ENCODE measurements at places on chromosomes 3 and 15. TPM values are rescaled to one million over a fixed set of nuclear protein-coding genes. Genes with fewer than 3 reads are reported as not detected.
A peak's percentile ranks its signal among the peaks of the same experiment; 100 is the strongest.

INKA1 gene
- total RNA-seq = 4.2 TPM

MORC1 gene
- total RNA-seq = not detected

XIRP1 gene
- total RNA-seq = 0.34 TPM

SLC12A1 gene
- not detected for total RNA-seq

SPTBN5 gene
- 0.32 TPM for total RNA-seq

EPHB3 gene
- 5.0 TPM for total RNA-seq

ITIH3 gene
- not detected for total RNA-seq

CCR9 gene
- not detected for total RNA-seq

C3orf62 gene
- total RNA-seq = 7.5 TPM

SMC4 gene
- 34.0 TPM for total RNA-seq

ATP10A gene
- not detected for total RNA-seq

AGBL1 gene
- 0.76 TPM for total RNA-seq

GRIP2 gene
- 0.34 TPM for total RNA-seq

- peaks cover 5% of the 10 kb centered on the region for H3K4me1 ChIP-seq
- no peak overlapping the region for H3K4me3 ChIP-seq
- H3K27ac ChIP-seq = no peak overlapping the region
- H3K36me3 ChIP-seq = no peaks in the 10 kb centered on the region
- DNase-seq = no peak
Measured at GRCh38 chr3:12478326-12478725, 6.0 kb upstream of the TSEN2 start.

DNA sequence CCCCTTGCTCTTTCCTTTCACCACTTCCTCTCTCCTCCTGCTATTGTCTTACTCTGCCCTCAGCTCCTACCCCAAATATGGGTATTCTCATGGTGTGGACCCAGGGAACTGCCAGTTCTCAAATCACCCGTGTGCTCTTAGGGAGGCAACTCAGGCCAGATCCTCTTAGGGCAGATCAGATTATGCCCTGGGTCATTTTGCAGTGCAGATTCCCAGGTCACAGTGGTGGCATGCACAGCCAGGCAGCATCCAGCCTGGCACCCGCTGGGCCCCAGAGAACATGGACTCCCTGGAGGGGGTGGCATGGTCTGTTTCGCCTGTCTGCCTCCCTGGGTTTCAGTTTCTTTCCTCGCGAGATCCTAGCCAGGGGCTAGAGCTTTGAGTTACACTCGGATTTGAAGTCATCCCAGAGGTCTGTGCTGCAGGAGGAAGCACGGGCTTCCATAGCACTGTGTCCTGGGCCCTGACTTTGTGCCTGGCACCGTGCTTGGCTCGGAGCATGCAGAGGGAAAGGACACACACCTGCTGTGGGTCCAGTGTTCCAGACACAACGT lies 96.1 kb downstream of the TOP2B start:
- no peaks in the 10 kb centered on the region for H3K36me3 ChIP-seq
- DNase-seq = no peak
- no peak overlapping the region for H3K27ac ChIP-seq
- H3K27me3 ChIP-seq = peaks cover 2% of the 10 kb centered on the region
- H3K4me1 ChIP-seq = peaks cover 16% of the 10 kb centered on the region

- peaks cover 2% of the 10 kb centered on the region for H3K4me1 ChIP-seq
- no peak for DNase-seq
- no peaks in the 10 kb centered on the region for H3K36me3 ChIP-seq
- no peaks in the 10 kb centered on the region for H3K27me3 ChIP-seq
- no peak overlapping the region for H3K27ac ChIP-seq
- no peak overlapping the region for H3K4me3 ChIP-seq
Measured at GRCh38 chr3:141992512-141992911, 116.1 kb downstream of the ATP1B3 start.

- H3K27me3 ChIP-seq = peaks cover 8% of the 10 kb centered on the region
- no peaks in the 10 kb centered on the region for H3K36me3 ChIP-seq
- peaks cover 5% of the 10 kb centered on the region for H3K4me1 ChIP-seq
Measured at GRCh38 chr3:39190281-39191025, 1.9 kb downstream of the XIRP1 start.

DNA sequence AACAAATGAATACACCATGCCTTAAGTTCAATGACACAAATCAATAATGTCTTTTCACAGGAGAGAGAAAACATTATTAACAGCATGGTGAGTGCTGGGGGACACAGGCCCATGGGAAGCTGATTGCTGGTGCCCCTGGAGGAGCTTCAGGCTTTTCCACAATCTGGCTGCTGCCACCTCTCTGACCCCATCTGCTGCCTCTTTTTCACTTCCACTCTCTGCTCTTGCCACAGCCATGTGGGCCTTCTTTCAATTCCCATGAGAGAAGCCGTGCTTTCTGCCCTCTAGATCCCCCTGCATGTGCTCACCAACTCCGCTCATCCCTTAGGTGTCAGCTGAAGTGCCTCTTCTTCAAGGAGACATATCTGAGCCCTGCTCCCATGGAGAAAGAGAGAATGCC lies 21.0 kb upstream of the CTXND1 start:
- peaks cover 34% of the 10 kb centered on the region for H3K4me1 ChIP-seq
- H3K36me3 ChIP-seq = peaks cover 6% of the 10 kb centered on the region
- peak overlapping the region; percentile 93 for H3K27ac ChIP-seq
- H3K27me3 ChIP-seq = peaks cover 15% of the 10 kb centered on the region
- DNase-seq = peak; percentile 58

DNA sequence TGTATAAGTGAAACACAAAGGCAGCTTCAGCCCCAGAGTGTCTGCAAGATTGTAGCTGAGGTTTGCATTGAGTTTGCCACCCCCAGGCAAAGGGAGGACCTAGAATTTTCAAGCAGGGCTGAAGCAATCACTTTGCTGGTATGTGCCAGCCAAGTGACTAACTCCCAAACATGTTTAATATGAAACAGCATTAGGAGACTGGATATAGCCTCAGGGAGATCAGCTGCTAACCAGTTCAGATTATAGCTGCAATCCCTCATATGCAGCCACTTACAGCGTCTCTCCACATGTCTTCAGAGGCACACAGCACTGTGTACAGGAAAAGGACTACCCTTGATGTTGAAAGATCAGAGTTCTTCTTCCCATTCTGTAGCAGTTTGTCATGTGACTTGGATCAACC lies 38.4 kb upstream of the PPP2R3A start:
- no peaks in the 10 kb centered on the region for H3K36me3 ChIP-seq
- DNase-seq = no peak
- H3K4me1 ChIP-seq = no peaks in the 10 kb centered on the region
- H3K4me3 ChIP-seq = no peak overlapping the region

GRCh38 chr15:59268168-59268851 lies 61.7 kb downstream of the LDHAL6B start:
- no peak overlapping the region for H3K4me3 ChIP-seq
- no peaks in the 10 kb centered on the region for H3K4me1 ChIP-seq
- H3K36me3 ChIP-seq = no peaks in the 10 kb centered on the region
- no peak for DNase-seq

GRCh38 chr15:95208988-95209387 lies 977.6 kb downstream of the MCTP2 start:
- no peak overlapping the region for H3K4me3 ChIP-seq
- no peaks in the 10 kb centered on the region for H3K4me1 ChIP-seq
- H3K36me3 ChIP-seq = no peaks in the 10 kb centered on the region
- H3K27ac ChIP-seq = no peak overlapping the region

- no peak overlapping the region for H3K27ac ChIP-seq
- H3K27me3 ChIP-seq = peaks cover 6% of the 10 kb centered on the region
- H3K36me3 ChIP-seq = peaks cover 29% of the 10 kb centered on the region
- DNase-seq = no peak
- H3K4me1 ChIP-seq = peaks cover 3% of the 10 kb centered on the region
Measured at GRCh38 chr15:92463826-92464225, 70.1 kb downstream of the ST8SIA2 start.

- no peaks in the 10 kb centered on the region for H3K27me3 ChIP-seq
- H3K4me3 ChIP-seq = no peak overlapping the region
- no peak overlapping the region for H3K27ac ChIP-seq
- no peak for DNase-seq
- H3K4me1 ChIP-seq = no peaks in the 10 kb centered on the region
Measured at GRCh38 chr3:161265916-161266571, 44.9 kb downstream of the NMD3 start.

- H3K27ac ChIP-seq = no peak overlapping the region
- H3K4me1 ChIP-seq = no peaks in the 10 kb centered on the region
- H3K4me3 ChIP-seq = no peak overlapping the region
- no peaks in the 10 kb centered on the region for H3K36me3 ChIP-seq
Measured at GRCh38 chr3:169501777-169502320, 161.7 kb downstream of the MECOM start.

DNA sequence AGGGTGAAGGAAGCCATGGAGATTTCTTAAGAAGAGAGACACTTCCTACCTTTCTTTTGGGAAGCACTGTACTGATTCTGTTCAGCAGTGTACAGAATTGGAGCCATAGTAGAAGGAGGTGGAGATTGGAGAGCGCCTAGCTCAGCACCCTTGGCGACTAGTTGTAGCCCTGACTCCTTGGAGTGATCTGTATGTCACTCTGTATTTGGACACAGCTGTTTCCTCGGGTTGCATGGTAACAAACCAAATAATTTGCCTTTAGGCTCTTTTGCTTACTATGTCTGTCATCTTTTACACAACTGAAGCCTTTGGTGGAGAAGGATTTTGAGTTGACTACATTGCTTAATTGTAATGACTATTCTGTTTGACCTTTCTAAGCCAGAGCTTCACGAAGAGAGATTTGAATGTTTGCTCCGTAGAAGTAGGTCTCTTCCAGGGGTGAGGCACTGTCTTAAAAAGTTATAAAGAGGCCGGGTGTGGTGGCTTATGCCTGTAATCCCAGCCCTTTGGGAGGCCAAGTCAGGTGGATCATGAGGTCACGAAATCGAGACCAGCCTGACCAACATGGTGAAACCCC lies 77.1 kb downstream of the AKAP13 start:
- no peaks in the 10 kb centered on the region for H3K36me3 ChIP-seq
- no peak for DNase-seq
- H3K4me1 ChIP-seq = peaks cover 11% of the 10 kb centered on the region
- peaks cover 3% of the 10 kb centered on the region for H3K27me3 ChIP-seq
- H3K4me3 ChIP-seq = no peak overlapping the region

DNA sequence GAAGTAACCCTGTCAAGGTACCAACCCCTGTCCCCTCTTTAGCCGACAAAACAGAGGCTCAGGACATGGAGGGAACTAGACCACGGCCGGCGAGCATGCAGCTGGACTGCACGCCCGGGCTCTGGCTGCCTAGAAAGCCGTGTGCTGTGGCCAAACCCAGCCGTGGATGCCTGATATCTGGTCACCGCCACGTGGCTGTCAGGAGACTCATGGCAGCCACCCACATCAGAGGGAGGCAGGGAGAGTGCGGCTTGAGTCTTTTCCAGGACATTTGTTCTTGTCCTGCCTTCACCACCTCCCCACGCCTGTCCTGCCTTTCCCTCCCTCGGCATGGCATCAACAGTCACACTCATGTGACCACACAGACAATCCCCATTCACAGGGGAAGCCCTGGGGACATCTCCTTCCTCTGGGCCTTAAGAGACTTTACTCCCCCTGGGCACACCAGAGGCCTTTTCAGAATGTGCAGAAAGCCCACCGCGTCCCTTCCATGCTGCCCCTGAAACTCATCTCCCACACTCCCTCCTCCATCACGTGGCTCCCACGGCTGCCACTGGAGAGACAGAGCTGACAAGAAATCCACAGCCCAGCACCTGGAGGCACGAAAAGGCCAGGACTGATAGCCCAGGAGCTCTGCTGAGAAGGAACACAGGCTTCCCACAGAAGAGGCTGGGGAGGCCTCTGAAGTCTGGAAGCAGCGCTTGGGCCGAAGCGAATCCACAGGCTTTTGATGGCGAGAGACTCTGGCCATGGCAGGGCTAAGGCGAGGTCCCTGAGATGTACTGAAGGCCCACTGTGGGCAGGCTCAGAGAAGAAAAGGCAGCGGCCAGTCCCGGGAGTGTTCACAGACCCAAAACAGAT lies 71.2 kb upstream of the IQSEC1 start:
- H3K4me1 ChIP-seq = no peaks in the 10 kb centered on the region
- no peaks in the 10 kb centered on the region for H3K36me3 ChIP-seq
- no peak overlapping the region for H3K4me3 ChIP-seq
- no peak overlapping the region for H3K27ac ChIP-seq
- H3K27me3 ChIP-seq = peaks cover 12% of the 10 kb centered on the region
- no peak for DNase-seq

DNA sequence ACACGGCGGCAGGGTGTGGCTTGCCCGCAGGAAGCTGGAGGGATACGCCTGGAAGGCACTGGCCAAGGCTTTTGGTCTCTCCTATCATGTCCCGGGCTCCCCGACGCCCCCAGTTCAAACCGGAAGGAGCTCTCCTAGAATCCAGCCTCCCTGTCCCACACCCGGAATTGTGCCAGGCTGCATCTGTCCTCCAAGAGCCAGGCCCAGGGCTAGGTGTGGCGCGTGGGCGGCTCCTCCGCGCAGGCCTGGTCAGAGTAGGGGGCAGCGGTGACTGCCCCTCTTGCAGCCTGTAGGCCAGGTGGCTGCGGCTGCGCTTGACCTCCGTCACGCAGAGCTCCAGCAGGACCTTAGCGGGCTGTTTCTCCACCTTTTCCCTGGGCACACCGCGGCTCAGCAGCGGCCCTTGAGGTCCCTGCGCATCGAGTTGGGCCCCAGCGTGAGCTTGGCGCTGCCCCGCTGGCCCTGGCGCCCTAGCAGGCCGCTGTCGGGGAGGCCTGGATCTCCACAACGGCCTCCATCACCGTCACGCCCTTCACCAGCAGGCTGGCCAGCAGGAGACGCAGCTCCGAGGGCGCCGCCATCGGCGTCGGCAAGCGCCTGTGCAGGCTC lies 15.9 kb upstream of the SIAH2 start:
- H3K36me3 ChIP-seq = no peaks in the 10 kb centered on the region
- H3K4me1 ChIP-seq = no peaks in the 10 kb centered on the region
- no peak overlapping the region for H3K4me3 ChIP-seq
- DNase-seq = no peak

- H3K4me3 ChIP-seq = no peak overlapping the region
- no peaks in the 10 kb centered on the region for H3K27me3 ChIP-seq
- no peaks in the 10 kb centered on the region for H3K36me3 ChIP-seq
- no peak overlapping the region for H3K27ac ChIP-seq
- H3K4me1 ChIP-seq = no peaks in the 10 kb centered on the region
- DNase-seq = no peak
Measured at GRCh38 chr3:923161-923910, 169.5 kb upstream of the CNTN6 start.

DNA sequence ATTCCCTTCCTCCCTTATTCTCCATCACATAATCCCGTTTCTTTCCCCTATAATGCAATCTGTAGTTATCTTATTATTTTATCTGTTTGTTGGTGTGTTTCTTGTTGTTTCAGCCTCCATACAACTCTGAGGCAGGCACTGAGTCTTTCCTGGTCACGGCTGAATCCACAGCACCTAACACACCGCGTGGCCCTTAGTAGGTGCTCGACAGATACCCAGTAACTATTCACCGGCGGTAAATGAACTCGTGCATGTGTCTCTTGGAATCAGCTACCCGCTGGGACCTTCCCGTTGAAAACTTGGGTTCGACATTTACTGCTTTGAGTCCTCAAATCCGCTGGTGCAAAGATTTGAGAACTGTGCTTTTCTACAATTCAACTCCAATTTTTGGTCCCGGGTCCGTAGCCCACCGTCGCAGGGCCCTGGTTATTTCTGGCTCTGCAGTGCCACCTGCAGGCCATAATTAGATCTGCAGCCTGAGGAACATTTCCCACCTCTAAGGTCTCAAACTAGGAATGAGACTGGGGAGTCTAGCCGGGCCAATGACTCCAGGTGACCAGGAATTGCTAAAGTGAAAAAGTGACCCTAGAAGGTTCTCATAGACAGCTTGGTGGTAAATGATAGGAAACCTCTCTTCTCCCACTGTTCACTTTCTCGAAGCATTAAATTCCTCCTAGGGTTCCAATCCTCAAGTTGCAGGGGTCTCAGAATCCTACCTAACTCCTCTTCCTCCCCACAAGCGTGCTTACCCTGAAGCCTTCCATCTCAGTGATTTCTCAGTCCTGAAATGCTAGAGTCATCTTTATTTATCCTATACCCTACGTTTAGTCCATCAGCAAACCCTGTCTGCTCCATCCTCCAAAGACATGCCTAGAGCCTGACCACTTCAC lies 40.0 kb upstream of the TRH start:
- H3K27me3 ChIP-seq = peaks cover 4% of the 10 kb centered on the region
- DNase-seq = peak; percentile 60
- H3K36me3 ChIP-seq = peaks cover 4% of the 10 kb centered on the region
